ENCODE measurements at places on chromosomes 4 and X. TPM values are rescaled to one million over a fixed set of nuclear protein-coding genes. Genes with fewer than 3 reads are reported as not detected.

The TRO gene
- 0.74 TPM for total RNA-seq

GRCh38 chr4:152672206-152673092 is 7.3 kb downstream of the TMEM154 start:
- no peaks in the 10 kb centered on the region for H3K27me3 ChIP-seq
- H3K36me3 ChIP-seq, result peaks cover 16% of the 10 kb centered on the region
- H3K27ac ChIP-seq, result no peak overlapping the region
- no peak for DNase-seq

- peaks cover 2% of the 10 kb centered on the region for H3K27me3 ChIP-seq
- peaks cover 11% of the 10 kb centered on the region for H3K4me1 ChIP-seq
- H3K27ac ChIP-seq, result peak overlapping the region; percentile 61
- DNase-seq, result no peak
- no peaks in the 10 kb centered on the region for H3K36me3 ChIP-seq
- H3K4me3 ChIP-seq, result no peak overlapping the region
Measured at GRCh38 chr4:10577508-10578426, 106.8 kb downstream of the CLNK start.

DNA sequence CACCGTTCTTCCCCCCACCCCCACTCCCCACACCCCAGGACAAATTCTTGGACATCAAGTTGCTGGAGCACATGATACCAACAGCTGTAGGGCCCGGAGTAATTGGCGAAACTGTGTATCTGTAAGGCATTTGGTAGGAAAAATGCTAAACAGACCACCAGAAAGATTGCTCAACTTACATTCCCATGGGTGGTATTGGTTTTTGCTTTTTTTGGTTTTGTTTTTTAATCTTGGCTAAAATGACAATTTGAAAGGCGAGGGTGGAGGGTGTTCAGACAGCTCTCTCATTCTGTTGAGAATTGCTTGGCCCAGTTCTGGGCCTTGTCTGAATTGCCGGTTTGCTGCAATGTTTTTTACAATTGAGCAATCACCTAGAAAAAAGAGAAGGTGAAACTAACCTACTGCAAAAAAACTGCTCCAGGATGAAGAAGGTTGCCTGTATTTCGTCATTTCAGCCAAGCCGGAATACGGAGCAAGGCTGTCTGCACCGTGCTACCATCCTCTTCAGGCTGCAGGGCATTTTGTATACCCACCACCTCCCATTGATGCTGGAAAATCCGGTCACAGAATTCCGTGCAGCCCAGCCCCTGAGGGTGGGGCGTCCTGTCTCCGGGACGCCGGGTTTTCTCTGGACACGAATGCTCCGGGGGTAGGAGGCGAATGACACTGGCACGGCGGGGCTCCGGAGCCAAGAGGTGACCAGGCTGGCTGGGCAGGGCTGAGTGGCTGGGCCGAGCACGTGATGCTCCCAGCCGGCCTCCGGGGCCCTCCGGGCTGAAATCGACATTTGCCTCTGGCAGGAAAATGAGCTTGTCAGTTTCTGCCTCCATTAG is at the start of gene CLCN4:
CLCN4 (plus strand) TSS at position 777 of the 833 bp plus-strand sequence. CDS start 28,058 bp downstream, outside the sequence.
- no peaks in the 10 kb centered on the region for H3K36me3 ChIP-seq
- no peak within 1 kb of the TSS for H3K27ac ChIP-seq

The CFAP47 gene
- total RNA-seq, result not detected

The LRBA gene
- 44.7 TPM for total RNA-seq

DNA sequence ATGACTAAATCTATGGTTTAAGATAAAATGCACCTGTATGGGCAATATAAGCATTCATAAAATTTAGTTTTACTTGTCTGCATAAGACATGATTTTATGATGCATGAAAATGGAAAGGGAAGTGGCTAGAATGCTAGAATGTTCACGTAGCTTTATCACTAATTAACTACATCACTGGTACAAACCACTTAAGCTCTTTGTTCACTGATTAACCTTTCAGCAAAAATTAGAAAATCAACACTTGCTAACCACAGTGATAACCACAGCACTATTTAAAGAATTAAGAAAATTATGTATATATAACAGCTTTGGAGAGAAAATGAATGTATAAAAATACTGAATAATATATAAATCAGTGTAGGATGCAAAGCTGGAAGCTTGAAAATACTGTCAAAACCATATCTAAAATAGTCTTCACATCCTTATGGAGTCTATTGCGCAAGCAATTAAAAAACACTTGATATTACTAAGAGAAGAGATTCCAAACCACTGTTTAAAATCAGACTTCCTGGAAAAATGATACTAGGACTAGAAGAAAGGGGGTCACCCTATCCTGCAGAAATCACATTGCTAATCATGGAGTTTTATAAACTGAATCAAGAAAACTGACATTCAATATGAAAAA is 51.9 kb downstream of the EFHC2 start:
- no peak for DNase-seq
- H3K27me3 ChIP-seq, result no peaks in the 10 kb centered on the region
- H3K4me3 ChIP-seq, result no peak overlapping the region
- H3K36me3 ChIP-seq, result no peaks in the 10 kb centered on the region
- no peaks in the 10 kb centered on the region for H3K4me1 ChIP-seq

GRCh38 chr4:125316791-125317524 is 2.2 kb downstream of the FAT4 start:
- H3K4me3 ChIP-seq, result no peak overlapping the region
- H3K27me3 ChIP-seq, result peaks cover 51% of the 10 kb centered on the region
- peaks cover 19% of the 10 kb centered on the region for H3K4me1 ChIP-seq
- H3K27ac ChIP-seq, result no peak overlapping the region
- H3K36me3 ChIP-seq, result peaks cover 3% of the 10 kb centered on the region
- no peak for DNase-seq

DNA sequence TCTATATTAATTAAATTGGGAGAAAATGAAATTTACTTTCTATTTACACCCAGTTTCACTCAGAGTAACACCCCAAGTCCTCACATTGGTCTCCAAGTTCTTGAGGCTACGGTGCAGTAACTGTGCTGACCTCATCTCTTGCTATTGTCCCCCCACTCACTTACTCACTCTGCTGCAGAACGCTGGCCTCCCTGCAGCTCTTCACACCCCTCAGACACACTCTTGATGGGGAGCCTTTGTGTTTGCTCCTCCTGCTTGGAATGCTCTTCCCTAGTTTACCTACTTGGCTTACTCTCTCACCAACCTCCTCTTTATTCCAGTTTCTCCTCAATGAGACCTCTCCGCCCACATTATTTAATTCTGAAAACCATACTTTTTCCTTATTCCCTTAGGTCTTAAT is 22.2 kb upstream of the SPARCL1 start:
- H3K27ac ChIP-seq, result no peak overlapping the region
- H3K36me3 ChIP-seq, result peaks cover 2% of the 10 kb centered on the region
- DNase-seq, result no peak
- peaks cover 3% of the 10 kb centered on the region for H3K27me3 ChIP-seq
- H3K4me3 ChIP-seq, result no peak overlapping the region

DNA sequence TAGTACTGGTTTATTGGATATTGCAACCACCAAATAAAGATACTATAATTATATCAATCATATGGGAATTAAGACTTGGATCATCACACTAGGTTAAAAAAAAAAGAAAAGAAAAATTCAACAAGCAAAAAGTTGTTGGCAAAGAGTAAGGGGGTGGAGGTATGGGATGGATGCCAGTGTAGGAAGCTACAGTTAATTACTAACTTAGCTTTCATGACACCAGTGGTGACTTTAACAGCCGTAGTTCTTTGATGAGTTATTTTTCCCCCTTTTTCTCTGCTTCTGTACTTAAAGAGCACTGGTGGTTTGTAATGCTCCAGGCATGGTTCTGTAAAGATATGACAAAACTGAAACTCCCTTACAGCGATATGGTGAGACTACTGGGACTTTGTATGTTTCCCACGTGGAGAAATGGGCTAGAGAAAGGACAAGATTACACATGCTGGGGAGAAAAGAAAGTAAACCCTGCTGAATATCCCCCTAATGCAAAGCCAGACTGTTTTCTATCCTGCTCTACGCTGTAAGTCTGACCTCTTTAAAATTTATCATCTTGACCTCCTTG is 210.8 kb downstream of the SPOCK3 start:
- H3K27ac ChIP-seq, result no peak overlapping the region
- no peaks in the 10 kb centered on the region for H3K4me1 ChIP-seq
- H3K36me3 ChIP-seq, result no peaks in the 10 kb centered on the region
- no peaks in the 10 kb centered on the region for H3K27me3 ChIP-seq

The SLC25A14 gene
- 14.8 TPM for total RNA-seq

GRCh38 chr4:37837446-37837845 is 11.0 kb downstream of the PGM2 start:
- H3K4me3 ChIP-seq, result no peak overlapping the region
- H3K27me3 ChIP-seq, result no peaks in the 10 kb centered on the region
- H3K36me3 ChIP-seq, result peaks cover 40% of the 10 kb centered on the region
- no peak for DNase-seq
- H3K4me1 ChIP-seq, result peaks cover 17% of the 10 kb centered on the region

The NEUROG2 gene
- total RNA-seq, result not detected

GRCh38 chr4:53494851-53495250 is 96.4 kb downstream of the LNX1 start:
- H3K27ac ChIP-seq, result no peak overlapping the region
- H3K4me1 ChIP-seq, result no peaks in the 10 kb centered on the region
- no peak for DNase-seq
- no peaks in the 10 kb centered on the region for H3K36me3 ChIP-seq

The XAGE1B gene
- total RNA-seq, result not detected

DNA sequence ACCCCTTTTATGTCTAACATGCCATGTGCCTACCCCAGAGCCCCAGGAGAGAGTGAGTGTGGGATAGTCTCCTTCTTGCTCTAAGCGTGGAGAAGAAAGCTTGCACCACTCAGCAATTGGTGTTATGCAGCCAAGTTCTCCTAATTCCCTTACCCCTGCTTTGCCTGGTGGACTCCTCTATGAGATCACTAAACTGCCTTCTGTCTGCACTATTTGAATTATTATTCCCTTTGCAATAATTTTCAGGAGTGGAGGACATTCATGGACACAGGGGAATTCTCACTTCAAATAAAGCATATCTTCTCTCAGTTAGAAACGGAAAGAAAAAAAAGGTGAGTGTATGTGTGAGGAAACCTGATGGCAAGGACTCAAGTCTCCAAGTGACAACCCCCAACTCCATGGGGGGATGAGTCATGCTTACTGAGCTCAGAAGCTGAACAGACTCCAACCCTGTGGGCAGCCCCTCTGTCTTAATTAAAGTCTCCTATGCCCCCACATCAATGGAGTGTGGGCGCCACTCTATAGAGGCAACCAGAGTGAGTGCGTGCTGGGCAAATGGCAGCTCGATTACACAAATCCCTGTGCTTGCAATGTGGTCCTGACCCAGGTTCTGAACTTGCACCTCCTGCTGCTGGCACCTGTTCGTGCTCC is 381.9 kb downstream of the RAB28 start:
- no peak overlapping the region for H3K27ac ChIP-seq
- no peaks in the 10 kb centered on the region for H3K36me3 ChIP-seq
- H3K4me1 ChIP-seq, result no peaks in the 10 kb centered on the region
- H3K4me3 ChIP-seq, result no peak overlapping the region
- no peak for DNase-seq
- H3K27me3 ChIP-seq, result no peaks in the 10 kb centered on the region

The RHOXF1 gene
- total RNA-seq, result not detected
